Effector memory CD4-positive, alpha-beta T cell (primary cell): ENCODE measurements at places on chromosomes 1 and 21.

DNA sequence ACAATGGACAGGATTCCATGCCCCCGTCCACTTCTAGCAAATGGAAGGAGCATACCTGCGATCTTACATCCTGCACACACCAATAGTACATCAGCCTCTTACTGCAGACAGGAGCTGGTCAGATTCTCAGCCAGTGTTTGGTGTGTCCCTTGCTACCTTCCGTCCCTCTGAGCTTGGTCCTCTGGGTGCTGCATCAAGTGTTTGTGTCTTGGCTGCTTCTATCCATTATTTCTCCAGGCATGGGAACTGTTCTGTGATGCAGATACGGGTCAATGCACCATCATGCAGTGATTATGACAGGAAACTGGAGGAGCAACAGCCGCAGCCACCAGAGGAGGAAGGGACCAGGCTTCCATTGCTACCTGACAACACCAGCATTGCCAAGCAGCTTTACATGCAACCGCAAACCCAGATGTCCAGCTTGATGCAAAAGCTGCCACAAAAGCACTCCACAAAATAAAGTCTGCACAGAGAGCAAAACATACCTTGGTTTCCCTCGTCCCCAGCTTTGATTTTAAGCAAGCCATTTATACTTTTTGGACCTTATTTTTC is 21.9 kb upstream of the OVAAL start:
- DNase-seq: no peak

DNA sequence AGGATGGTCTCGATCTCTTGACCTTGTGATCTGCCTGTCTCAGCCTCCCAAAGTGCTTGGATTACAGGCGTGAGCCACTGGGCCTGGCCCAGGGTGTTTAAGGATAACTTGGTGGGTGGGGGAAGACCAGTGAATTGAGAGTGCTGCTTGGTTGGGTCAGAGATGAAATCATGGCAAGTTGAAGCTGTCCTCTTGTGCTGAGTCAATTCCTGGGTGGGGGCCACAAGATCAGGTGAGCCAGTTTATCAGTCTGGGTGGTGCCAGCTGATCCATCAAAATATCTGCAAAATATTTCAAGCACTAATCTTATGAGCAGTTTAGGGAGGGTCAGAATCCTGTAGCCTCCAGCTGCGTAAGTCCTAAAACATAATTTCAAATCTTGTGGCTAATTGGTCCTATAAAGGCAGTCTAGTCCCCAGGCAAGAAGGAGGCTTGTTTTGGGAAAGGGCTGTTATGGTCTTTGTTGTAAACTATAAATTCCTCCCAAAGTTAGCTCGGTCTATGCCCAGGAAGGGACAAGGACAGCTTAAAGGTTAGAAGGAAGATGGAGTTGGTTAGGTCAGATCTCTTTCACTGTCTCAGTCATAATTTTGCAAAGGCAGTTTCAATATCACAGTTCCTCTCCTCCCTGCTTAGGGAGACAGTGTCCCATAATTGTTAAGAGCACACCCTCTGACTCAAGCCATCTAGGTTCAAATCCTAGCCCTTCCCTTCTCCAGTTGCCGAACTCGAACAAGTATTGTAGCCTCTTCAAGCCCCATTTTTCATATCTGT is 66.8 kb upstream of the BACH1 start:
- no peak for DNase-seq

GRCh38 chr1:232471250-232471649 is 158.7 kb downstream of the SIPA1L2 start:
- DNase-seq: no peak

DNA sequence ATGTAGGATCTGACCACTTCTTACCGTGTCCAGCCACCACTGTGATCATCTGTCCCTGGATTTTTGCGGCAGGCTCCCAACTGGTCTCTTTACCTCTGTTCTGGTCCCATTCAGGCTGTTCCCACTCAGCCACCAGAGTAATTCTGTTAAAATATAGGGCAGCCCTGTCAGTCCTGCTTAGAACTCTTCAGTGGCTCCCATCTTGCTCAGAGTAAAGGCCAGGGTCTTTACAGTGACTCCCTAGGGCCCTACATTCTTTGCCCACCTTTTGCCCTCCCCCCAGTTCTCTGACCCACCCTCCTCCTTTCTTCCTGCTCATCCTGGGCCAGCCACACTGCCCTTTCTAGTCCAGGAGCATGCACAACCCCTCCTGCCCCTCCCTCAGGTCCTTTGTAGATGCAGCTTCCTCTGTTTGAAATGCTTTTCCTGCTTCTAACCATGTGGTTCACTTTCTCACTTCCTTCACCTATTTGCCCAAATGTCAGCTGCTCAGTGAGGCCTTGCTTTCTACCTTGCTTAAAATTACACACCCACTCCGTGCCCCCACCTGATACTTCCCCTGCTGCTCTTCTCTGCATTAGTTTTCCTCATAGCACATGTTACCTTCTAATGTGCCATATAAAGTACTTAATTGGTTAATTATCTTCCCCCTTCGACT is 7.8 kb downstream of the UBIAD1 start:
- no peak for DNase-seq

DNA sequence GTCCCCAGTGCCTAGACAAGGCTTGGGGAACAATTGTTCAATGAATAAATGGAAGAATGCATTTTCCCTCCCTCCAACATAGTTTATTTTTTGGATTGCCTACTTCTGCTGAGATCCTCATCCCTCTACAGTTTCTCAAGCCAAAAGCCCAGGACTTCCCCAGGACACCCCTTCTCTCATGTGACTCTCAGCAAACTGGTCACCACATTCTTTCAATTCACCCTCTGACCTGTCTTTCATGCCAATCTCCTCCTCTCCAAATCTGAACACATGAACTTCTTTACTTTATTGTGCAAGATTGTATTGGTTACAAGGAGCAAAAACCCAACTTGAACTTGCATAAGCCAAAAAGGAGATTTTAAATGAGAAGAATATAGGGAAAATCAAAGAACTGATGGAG is 103.2 kb upstream of the JUN start:
- no peak for DNase-seq
